ENCODE measurements at places on chromosomes 12 and 14.
A peak's percentile ranks its signal among the peaks of the same experiment; 100 is the strongest.

DNA sequence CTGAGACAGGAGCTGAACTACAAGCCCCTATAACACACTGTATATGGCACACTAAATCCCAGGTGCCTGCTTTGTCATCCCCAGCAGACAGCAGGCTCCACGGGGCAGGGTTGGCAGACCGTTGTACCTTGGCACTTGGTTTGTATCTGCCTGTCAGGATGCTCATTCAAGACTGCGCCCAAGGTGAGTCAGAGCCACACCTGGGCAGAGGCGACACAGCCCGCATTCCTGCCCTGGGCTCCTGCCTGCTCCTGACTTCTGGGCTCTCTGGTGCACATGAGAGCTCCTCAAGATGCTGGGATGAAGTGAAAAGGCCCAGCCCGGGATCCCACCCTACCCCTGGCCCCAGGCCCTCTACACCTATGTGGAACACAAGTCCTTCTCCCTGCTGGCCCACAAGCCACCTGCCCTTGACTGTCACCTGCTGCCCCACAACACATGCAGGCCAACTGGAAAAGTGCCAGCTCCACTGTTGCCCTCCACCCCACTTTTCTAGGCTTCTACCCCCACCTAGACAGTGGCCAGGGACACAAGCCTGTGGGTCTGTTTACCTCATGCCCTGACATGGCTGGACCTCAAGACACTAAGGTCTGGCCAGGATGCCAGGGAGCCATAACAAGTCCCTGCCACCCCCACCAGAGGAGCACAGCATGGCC lies 30.8 kb upstream of the PNMA1 start:
- no peak for DNase-seq

DNA sequence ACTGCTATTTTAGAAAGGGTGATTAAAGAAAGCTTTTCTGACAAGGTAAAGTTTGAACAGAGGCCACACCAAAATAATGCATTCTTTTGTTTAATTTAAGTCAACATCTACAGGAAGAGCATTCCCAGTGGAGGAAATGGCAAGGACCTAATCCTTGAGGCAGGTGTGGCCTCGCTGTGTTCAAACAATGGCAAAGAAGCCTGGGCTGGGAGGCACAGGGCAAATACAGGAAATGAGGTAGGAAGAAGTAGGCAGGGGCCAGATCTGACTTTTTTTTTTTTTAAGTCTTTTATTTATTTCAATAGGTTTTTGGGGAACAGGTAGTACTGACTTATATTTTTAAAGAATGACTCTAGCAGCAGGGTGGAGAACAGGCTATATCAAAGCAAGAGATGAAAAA lies 53.5 kb downstream of the ARMH4 start:
- DNase-seq, result no peak

DNA sequence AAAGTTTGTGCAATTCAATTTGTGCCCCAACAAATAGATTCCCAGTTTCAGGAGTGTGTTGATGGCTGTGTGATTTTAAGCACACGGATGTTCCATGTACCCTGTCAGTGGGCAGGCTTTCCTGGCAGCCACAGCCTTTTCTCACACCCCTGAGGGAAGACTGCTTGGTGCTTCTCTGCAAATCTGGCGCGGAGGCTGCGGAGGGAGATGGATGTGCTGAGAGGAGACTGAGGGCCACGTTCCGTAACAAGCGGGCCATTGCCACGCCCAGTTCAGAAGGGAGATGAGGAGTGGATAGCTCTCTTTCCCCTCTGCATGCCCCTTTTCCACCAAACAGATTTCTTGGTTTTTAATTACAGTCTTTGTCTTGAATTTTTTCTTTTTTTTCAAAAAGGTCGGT lies 89.1 kb downstream of the BEGAIN start:
- no peak for DNase-seq

DNA sequence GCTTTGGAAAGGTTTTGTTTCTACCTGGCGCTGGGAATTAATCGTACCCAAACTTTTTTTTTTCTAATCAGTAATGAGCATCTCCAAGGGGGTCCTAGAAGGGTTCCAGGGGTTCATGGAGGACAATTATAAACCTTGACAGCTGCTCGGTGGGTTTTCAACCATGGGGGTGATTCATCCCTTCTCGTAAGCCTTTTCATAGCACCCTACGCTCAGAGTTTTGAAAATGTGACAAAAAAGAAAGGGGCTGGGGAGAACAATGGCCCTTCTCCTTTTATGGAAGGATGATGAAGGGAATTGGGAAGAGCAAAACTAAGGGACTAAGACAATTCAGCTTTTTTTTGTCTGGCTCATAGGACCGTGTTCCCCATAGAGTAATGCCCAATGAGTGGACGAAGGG lies 196.7 kb downstream of the ZFP36L1 start:
- no peak for DNase-seq

DNA sequence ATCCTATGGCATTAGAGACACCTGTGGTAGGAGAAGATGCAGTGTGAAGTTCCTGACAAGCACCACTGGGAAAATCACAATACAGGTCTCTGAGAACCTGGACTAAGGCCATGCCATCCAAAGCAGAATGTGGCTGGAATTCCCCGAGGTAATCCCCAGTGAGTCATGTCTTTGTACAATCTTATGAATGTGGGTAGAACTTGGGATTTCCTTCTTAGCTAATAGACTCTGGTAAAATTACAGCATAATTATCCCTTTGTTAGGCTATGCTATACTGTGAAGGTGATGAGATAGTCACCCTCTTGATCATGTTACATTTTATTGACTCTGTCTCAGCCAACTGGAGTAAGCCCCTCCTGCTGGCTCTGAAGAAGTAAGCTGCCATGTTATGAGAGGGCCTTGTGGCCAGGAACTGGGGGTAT lies 224.3 kb upstream of the DCN start:
- DNase-seq, result peak; percentile 13

- no peak for DNase-seq
Observed at GRCh38 chr14:46734286-46734685, 82.7 kb upstream of the RPL10L start.

DNA sequence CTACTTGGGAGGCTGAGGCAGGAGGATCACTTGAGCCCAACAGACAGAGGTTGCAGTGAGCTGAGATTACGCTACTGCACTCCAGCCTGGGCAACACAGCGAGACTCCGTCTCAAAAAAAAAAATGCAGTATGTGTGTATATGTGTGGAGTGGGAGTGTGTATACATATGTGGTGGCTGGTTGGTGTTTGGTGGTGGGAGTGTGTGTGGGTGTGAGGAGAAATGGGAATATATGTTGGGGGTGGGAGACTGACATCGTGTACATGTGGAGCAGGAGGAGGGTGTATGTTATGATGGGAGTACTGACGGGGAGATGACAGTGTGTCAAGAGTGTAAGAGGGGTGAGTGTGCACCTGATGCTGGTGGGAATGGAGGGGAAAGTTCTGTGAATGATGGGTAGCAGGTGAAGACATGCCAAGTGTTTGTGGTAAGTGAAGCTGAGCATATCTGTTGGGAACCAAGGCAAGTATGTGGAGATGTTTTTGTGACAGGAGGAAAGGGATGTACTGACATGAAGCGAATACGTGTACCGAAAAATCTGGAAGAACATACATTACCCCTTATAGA lies 4.2 kb downstream of the PNMA1 start:
- no peak for DNase-seq

All from GM12864 (cell line).